ENCODE measurements at places on chromosomes 6 and 20.

DNA sequence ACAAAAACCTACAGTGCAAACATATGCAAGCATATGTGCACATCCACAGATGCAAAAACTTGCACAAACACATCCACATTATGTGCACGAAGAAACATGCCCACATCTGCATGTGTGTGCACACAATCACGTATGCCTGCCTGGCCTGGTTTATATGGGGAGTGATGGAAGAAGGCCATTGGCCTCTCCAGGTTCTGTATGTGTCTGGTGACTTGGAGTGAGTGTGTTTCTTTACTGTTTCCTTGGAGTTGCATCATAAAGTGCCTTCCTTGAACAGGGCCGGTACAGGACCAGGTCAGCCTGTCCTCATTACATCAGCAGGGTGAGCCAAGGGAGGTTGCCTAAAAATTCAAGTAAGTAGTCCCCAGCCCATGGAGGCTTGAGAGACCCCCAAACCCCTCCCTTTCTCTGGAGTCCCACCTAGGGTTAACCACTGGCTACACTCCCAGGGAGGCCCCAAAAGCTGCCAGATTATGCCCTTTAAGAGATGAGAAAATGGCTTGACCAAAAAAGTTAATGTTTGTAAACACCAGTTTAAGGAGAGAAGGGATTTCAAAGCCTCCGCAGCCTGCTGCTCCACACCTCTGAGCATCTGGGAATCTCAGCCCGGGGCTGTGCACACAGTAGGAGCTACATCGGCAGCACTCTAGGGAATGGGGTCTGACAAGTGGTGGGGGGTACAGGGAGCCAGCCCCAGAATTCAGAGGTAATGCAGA, 140.8 kb downstream of the VEGFA start:
- DNase-seq = no peak

- DNase-seq = no peak
Observed at GRCh38 chr6:13524801-13525508, 37.6 kb upstream of the GFOD1 start.

DNA sequence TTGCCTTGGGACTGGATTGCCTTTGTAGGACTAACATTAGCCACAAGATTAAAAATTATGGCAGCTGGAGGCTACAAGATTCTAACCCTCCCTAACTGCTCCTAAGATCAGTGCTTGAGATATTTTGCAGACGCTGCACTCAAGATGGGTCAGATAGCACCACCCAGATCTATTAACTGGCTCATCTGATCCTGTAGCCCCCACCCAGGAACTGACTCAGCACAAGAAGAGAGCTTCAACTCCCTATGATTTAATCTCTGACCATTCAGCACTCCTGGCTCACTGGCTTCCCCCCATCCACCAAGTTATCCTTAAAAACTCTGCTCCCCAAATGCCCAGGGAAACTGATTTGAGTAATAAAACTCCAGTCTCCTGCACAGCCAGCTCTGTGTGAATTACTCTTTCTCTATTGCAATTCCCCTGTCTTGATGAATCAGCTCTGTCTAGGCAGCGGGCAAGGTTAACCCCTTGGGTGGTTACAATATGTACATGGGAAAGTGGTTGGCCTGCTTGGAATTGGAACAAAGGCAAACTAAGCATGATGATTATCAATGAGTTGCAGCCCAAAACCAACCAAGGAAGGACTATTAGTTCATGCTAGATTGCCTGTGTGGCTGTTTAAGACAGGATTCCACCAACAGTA, 111.3 kb downstream of the OR2B2 start:
- no peak for DNase-seq

DNA sequence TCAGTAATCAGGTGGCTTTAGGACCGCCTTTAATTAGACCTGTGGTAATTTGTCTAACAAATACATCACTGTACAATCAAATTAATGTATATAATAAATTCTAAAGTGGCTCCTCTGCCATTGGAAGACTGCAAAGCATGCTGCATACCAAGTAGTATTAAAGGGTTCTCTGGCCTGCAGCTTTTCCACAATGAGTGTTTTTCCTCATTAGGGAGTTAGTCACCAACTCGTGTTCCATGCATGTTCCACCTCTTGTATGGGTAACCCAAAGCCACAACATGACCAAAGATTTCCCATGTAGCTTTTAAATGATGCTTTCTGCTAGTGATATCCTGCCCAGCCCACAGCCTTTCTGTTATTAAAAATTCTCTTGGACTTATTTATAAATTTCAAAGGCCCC, 218.7 kb downstream of the FUT9 start:
- DNase-seq = no peak

- DNase-seq = no peak
Observed at GRCh38 chr6:29828471-29828797, 809 bp downstream of the HLA-G start.

DNA sequence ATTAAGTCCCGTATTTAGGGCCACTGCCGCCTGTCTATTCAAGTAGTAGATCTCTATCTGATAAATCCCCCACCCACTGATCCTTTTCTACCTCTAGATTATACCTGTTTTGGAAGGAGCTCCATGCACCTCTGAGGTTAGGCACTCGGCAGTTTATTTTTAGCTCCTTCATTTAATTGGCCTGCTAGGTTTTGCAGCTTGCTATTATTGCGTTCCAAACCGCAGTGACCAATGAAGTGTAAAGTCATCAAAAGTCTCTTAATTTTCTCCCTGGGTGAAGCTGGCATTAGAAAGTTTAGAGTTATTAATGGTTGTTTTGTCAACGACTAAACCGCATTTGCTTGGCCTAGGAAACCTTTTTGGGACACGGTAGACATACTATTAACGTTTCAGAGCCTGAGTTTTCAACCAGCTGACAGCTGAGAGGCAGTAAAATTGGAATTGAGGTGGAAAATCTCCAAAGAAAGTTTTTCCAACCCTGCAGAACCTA, 60.0 kb downstream of the RFPL4B start:
- no peak for DNase-seq

- no peak for DNase-seq
Observed at GRCh38 chr20:11917663-11918062, at the start of gene BTBD3. BTBD3 (plus strand) TSS chr20:11917893; CDS start chr20:11918276, 383 bp downstream.

DNA sequence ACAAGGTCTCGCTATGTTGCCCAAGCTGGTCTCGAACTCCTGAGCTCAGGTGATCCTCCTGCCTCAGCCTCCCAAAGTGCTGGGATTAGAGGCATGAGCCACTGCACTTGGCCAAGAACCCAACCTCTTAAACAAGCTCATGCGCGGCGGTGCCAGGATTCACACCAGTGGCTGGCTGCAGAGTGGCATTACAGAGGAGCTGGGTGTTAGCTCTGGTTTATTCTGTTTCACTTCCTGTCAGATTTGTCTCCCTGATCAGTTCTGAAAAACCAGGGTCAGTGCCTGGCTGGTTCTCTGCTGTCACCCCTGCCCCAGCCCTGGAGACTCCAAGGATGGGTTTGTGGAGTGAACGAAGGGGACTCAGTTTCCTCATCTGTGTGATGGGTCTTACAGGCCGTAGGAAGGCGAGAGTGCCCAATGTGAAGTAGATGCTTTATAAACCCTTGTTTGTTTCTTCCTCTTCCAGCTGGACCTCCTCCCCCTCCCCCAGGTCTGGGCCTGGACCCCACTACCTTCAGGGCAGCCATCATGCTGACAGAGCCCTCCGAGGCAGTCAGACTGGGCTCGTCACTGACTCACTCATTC, 63.4 kb downstream of the UBE2V1 start:
- DNase-seq = no peak

GRCh38 chr6:170464080-170464479, 89.0 kb downstream of the PSMB1 start:
- no peak for DNase-seq

DNA sequence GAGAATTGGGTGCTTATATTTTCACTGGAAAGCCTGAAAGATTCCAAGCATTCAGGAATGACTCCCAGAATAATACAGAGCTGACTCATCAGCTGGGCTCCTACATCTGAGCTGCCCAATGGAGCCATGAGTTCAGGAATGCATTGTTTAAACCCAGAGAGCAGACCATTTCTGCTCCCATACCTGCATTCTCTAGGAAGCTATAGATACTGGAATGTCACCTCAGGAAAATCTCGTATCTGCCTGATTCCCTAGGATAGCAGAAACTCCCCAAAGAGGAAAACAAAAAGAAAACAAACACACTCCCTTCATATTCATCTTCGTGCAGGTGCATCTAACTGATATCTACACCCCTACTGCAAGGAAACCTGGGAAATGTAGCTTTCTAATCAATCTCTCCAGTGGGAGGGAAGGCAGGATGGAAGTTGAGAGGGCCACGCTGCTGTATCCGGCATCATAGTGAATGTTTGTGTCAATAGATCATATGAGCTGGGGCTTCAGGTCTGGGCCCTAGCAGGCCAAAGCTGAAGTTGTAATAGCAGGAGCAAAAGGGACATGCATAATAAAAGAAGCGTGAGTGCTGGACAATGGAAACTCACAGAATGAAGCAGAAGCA, 8.2 kb upstream of the SLC2A12 start:
- DNase-seq = no peak

- DNase-seq = peak; percentile 31
Observed at GRCh38 chr6:29834564-29835436, 7.2 kb downstream of the HLA-G start.

- no peak for DNase-seq
Observed at GRCh38 chr20:43799150-43799711, 72.4 kb upstream of the GTSF1L start.

DNA sequence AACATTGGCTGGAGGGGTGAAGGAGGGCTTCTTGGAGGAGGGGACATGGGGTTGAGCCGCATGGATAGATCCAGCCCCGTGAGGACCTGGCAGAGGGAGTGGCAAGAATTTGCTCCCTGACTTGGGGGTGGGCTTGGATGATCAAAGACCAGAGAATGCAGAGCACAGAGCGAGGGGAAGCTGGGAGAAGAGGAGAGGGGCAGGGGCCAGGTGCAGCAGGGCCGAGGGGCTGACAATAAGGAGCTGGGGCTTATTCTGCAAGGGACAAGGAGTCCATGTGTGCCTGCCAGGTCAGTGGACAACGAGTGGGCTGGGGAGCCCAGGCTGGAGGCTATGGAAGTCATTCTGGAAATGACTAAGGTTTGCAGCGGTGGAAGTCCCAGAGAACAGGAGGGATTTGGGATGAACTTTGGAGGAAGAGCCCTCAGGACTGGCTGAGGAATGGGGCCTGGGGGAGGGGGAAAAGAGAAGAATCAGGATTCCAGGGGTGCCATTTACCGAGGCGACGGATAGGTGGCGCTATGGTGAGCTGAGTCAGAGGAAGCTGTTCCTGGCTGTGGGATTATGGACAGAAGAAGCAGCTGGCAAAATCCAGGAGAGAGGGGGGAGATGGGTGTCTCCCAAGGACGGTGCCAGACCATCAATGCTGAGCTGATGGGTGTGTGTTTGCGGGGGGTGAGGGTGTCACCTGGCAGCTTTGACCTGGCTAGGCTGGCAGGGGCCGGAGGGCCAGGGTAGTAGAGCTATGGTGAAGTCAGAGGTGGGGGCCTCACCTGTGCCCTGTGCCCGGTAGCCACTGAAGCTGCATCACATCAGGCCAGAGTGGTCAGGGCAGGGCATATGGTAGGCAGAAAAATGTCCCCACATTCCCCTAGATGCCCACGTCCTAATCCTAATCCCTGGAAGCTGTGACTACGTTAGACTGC, 7.8 kb downstream of the KCNG1 start:
- no peak for DNase-seq

DNA sequence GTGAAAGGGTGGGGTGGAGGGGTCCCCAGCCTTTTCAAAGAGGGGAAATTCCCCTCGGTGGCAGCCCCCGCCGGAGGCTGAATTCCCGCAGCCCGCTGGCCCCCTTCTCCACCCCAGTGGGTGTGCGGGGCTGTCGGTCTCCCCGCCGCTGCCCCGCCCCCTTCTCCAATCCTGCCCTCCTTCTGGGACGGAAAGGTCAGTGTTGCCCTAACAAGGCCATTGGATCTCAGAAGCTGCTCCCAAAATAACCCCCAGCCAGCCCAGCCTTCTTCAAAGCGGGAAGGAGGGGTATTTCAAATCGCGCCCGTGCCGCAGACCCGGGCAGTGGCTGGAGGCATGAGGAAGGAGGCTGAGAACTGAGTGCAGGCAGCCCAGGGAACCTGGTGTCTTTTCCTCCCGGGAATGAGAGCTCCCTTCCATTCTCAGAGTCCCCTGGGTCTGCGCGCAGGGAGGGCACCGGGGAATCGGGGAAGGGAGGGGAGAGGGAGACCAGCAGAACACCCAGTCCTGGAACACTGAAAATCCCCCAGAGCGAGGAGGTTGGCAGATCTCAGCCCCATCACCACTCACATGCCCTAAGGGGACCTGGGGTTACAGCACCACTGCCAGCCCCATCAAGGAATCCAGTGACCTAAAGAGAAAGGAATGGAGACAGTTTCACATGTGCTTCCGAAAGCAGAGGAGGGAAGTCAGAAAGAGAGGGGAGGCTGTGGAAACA, at the start of gene JPH2:
TSS of gene JPH2 (minus strand) at position 135 of the 718 bp plus-strand sequence. CDS start 483 bp downstream, outside the sequence.
- no peak for DNase-seq

DNA sequence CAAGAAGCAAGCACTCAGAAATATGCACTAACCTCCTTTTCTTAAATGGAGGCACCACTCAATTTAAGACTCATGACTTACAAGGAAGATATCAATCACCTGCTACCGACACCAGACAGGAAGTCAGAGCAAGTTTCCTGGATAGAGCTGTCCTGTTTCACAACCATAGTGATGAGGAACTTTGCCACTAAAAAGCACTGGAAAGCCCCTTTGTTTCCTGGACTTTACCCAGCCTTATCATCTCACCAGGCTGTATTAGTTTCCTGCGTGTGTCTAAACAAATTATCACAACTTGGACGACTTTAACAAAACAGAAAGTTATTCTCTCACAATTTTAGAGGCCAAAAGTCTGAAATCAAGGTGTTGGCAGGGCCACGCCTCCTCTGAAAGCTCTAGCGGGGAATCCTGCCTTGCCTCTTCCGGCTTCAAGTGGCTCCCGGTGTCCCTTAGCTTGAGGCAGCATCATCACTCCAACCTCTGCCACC, 253.8 kb upstream of the STXBP5 start:
- DNase-seq = no peak

DNA sequence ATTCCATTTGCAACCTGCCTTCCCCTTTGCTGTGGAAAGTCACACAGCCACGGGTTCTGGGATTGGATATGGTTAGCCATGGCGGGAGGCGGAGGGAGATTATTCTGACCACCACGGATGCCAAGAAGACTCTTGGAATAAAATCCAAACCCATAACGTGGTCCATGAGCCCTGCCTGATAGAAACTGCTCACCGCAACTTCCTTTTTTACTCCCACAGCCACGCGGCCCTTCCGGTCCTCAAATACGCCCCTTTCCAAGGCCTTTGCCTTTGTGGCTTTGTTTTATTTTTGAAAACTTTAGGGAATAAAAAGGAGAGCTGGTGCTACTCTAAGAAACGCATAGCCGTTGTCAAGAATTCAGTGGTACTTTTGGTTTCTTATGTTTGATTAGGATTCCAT, 602.5 kb upstream of the CDH4 start:
- DNase-seq = no peak

DNA sequence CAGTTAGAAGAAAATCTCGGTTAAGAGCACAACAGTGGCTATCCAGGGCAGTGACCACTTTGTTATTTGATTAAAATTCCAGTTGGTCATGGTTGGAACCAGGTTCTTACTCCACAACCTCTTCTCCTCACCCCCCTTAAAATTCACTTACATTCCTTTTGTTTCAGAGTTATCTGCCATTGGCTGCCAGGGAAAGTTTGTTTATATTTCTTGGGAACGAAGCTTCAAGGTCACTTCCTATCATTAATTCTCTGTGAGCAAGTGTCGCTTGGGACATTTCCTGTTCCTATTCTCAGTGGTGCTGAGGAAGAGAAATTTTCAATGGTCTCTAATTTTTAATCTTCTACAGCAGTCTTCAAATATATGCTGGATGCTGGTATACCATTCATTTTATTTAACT, 121.1 kb upstream of the COL21A1 start:
- no peak for DNase-seq

All from iPS DF 6.9 (cell line).